IPS DF 6.9 (cell line): ENCODE measurements at places on chromosomes 11 and 22.

- DNase-seq, result no peak
Observed at GRCh38 chr11:112650527-112650926, 310.7 kb upstream of the NCAM1 start.

GRCh38 chr11:67999704-68000103 is 4.2 kb downstream of the UNC93B1 start:
- no peak for DNase-seq

GRCh38 chr22:37604875-37605274 is 3.8 kb upstream of the GGA1 start:
- DNase-seq, result no peak

DNA sequence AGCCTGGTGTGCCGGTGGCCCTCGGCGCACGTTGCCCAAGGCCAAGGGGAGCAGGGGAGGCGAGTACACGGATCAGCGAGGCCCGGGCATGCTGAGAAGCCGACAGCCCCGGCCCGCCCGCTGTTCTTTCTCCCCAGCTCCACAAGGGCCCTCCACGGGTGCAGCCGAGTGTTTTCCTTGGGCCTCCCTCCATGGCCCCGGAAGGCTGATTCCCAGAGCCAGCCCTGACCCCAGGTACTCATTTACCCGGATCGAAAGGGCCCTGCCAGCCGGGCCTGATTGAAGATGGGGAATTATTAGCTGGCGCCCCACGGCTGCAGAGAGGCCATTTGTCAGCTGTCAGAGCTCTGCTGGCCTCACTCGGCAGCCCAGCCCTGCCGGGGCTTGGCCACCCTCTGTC is 53.1 kb downstream of the WNT7B start:
- no peak for DNase-seq

DNA sequence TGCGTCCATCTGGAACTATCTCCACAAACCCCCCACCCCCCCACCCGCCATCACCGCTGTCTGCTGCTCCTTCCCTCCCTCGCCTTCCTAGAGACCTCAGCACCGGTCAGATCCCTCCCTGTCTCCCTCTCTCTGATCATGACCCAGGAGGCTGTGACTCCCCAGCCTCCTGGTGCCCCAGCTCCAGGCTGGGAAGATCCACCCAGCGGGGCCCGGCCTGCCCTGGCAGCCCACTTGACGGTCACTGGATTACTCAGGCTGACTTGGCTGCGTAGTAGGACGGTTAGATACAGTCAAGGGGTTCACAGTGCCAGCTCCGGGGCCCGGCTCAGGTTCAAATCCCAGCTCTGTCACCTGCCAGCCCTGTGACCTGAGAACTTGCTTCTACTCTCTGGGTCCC is 59.3 kb downstream of the ANO1 start:
- no peak for DNase-seq

GRCh38 chr11:45654231-45655011 is 11.0 kb downstream of the CHST1 start:
- DNase-seq, result no peak

DNA sequence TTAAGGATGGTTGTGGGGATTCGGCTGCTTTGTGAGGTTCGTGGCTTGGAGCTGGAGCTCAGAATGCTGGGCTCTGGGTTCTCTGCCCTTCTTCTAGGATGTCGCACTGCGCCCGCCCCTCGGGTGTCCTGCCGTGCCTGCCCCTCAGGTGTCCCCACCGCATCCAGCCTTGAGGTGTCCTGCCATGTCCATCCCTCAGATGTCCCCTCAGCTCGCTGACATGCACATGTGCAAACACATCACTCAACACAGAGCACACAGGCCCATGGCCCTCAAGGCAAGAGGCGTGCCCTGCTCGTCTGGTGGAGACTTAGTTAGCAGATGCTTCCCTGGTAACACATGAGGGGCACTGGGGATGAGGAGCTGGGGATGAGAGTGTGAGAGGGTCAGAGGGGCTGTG is 359.3 kb downstream of the TBC1D22A start:
- DNase-seq, result no peak

DNA sequence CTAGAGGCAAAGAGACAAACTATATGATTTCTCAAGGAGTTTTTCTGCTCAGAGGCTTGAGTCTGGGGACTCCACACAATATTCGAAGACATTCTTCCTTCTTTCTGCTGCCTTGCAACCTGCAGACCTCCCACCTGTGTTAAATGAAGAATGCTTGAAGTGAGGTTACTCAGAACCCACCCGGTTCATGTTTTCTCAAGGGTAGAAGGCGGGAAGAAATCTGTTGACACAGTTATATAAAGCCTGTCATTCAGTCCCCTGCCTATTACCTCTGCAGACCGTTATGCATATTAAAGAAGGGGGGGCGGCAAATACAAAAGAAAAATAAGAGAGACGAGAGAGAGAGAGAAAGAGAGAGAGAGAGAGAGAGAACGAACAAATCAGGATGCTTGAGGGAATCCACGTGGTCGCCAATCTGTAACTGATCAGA is 2.2 kb upstream of the KMT2A start:
- DNase-seq, result no peak

DNA sequence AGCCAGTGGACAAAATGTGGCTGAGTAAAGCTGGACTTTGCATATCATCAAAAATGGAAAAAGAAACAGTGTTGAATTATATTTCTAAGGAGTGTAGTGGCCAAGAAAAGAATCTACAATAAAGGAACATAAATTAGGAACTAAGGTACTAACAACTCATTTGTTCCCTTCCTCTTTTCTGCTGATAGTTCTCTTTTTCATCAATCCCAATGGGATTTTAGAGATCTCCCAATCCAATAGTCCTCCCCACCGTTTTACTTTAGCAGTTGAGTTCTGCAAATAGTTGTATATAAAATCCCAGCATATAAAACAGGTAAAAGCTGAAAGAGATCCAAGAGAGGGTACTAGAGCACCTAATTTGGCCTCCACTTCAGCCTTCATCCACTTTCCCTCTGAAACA is 2.0 kb downstream of the PRCP start:
- DNase-seq, result no peak

DNA sequence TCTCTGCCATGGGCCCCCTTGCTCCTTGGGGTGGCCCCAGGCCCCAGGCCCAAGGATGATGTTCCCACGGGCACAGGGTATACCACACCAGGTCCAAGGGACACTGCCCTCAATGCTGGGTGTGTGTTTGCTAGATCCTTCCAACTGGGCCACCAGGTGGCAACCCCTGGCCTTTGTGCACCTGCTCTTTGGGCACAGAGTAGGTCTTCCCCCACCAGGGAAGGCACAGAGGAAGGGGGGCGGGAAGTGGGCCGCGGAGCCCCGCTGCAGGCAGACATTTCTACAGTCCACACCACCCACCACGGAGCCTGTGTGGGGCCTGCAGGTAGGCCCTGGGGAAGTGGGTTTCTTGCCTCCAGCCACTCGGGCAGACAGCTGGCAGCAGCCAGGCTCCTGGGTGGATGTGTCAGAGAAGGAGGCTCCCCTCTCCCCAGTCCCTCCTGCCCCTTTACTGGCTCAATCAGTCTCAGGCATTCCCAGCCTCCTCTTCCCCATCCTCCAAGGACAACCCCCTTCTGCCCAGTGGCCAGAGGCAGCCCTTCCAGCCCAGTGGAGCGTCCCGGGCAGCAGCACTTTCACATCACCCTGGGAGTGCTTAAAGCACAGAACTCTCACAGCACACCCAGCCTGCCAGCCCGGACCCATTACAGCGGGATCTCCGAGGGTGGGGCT is 21.6 kb downstream of the MAFF start:
- no peak for DNase-seq

- no peak for DNase-seq
Observed at GRCh38 chr11:105610871-105611571, 1.1 kb downstream of the GRIA4 start.

- no peak for DNase-seq
Observed at GRCh38 chr22:28344918-28345703, 334.5 kb downstream of the TTC28 start.

DNA sequence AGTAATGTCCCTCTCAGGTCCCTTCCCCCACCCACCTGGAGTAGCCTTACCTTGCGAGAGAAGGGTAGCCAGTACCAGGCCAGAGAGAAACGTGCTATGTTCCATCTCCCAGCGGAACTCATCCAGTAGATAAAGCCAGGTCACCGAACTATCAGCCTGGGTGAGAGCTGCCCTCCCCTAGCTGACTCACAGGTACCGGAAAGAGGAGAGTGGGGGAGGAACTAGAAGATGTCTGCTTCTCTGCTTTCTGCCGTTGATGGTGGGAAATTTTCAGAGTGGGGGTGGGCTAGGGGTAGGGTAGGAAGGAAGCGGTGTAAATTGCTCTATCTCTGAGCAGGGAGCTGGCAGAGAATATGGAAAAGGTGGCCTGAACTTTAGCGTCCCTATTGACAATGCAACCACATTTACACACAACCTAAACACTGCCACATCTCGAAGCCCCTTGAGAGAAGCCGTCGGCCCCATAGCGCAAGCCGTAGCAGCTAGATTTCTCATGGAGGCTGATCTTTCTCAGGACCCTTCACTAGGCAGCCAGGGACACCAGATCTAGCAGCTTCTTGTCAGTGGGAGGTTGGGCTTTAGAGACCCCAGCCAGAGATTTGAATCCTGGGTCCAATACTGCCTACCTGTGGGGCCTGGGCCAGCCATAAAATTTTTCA is at the start of gene CD3D:
CD3D (minus strand) TSS at position 203 of the 659 bp plus-strand sequence; CDS start at position 105, 98 bp downstream.
- DNase-seq, result no peak

GRCh38 chr22:39635719-39636118 is 65.2 kb downstream of the CACNA1I start:
- no peak for DNase-seq

- no peak for DNase-seq
Observed at GRCh38 chr22:39489094-39490068, 12.7 kb upstream of the MIEF1 start.

GRCh38 chr11:12214751-12215150 is 104.4 kb downstream of the MICAL2 start:
- DNase-seq, result no peak

GRCh38 chr11:12403122-12403996 is 26.0 kb downstream of the PARVA start:
- no peak for DNase-seq

GRCh38 chr11:76233196-76233921 is 27.1 kb upstream of the WNT11 start:
- no peak for DNase-seq

DNA sequence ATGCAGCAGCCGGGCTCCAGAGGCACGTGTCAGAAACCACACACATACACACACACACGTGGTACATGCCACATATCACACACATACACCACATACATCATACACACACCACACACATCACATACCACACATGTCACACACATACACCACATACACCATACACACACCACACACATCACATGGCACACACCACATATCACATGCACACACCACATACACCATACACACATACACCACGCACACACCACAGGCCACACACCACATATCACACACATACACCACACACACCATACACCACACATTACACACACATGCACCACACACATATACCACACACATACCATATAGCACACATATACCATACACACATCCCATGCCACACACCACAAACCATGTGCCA is 97.5 kb upstream of the PRR5 start:
- DNase-seq, result no peak

DNA sequence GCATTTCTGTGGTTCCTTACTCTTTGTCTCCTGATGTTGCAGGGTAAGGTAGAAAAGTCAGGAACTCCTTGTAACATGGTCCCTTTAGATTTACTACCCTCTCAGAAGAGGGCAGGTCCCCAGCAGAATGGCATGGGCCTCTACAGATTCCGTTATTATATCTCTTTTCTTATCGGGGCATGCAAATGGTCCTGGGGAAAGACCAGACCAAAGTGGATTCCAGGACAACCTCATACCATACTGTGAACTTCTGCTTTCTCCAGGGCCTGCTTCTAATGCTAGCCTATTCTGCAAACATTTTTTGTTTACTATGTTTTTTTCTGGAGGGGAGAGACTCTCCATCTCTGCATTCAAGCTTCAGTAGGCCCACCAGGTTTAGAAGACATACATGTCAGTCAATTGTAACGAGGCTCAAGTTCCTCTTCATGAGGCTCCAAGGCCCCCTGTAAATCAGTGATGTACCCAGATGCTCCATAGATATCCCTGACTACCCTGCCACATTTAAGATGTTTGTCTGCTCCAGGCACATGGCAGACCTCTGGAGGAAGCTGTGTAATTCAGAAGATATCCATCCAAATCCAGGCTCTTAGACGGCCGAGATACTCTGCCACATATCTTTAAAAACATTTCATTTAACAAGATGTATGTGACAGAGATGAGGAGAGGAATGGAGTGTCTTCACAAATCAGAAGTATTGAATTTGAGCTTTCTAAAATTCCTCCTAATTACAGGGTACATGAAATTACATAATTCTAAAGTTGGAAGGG is 8.5 kb upstream of the ME3 start:
- DNase-seq, result no peak
